ENCODE measurements at places on chromosomes 4 and X.

DNA sequence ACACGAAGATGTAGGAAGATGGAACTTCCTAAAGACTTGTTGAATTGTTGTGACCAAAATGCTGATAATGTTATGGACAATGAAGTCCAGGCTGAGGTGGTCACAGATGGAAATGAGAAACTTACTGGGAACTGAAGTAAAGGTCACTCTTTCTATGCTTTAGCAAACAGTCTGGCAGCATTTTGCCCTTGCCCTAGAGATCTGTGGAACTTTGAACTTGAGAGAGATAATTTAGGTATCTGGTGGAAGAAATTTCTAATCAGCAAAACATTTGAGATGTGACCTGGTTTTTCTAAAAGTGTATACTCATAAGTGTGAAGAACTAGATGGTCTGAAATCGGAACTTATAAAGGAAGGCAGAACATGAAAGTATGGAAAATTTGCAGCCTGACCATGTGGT is 1785.9 kb downstream of the PCDH7 start:
- no peak for DNase-seq

- DNase-seq, result no peak
Observed at GRCh38 chr4:37663552-37663951, 22.6 kb downstream of the RELL1 start.

DNA sequence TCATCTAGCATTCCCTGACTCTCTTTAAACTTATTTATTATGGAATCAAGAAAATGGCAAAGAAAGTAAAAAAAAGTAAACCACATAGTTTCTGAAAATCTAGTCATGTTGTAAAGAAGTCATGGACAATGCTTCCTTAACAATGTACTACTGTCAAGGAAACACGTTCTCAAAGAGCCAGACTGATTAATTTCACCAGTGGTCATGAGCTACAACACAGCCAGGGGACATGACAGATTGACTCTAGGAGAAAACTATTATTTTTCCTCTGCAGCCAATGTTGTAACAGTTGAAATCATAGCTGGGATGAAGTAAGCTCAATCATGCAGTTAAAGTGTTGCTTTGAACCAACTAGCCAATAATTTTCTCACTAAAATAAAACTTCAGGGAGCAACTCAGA is 109.2 kb downstream of the MAPK10 start:
- no peak for DNase-seq

GRCh38 chr4:17232566-17233253 is 279.2 kb downstream of the QDPR start:
- no peak for DNase-seq

DNA sequence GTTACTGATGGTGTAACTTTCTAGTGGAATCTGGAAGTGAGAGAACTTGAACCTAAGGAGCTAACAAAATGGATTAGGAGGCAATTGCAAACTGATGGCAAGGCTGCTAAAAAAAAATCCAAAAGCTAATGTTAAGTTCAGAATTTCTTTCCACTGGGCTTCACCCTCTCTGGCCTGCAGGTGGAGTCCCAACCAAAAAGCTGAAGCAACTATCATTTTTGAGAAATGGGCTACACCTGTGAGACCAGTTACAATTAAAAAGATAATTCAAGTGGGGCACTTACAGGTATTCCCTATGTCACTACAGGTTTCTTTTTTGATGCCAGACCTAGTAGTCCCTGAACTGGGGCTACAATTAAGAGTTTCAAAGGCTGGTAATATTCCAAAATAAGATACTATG is 142.1 kb upstream of the FTHL17 start:
- no peak for DNase-seq

DNA sequence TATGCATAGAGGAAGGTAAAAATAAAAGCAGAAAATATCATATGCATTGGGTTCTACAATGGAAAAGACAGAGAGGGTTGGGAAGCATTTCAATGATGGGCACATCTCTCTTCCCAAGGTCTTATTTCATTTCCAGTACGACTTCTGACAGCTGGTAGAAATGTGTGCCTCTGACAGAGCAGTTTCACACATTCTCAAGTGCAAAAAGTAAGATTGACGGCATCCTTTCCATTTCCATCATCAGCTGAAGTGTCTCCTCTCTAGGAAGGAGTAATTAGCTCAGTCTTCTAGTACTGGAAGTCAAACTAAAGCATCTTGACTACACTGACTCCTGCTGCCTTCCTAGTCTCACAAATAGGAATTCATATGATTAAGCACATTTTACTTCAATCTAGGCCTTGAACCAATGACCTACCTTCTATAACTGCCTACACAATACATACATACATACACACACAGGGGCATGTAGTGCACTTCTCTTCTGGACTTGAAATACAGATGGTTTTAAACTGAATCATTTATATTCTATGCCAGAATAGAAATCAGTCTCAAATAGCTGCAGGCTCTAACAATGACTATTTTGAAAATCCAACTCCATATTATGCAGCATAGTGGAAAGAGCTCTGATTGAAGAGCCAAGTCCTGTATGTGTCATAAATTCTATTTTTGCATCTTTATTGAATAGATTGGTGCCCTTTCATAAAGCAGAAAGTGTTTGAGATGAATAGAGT is 473.4 kb downstream of the INPP4B start:
- DNase-seq, result no peak

GRCh38 chr4:185775792-185776555 is 36.0 kb downstream of the SORBS2 start:
- no peak for DNase-seq

- DNase-seq, result no peak
Observed at GRCh38 chrX:3529466-3530010, 183.1 kb upstream of the MXRA5 start.

GRCh38 chrX:7086384-7086783 is 61.1 kb upstream of the STS start:
- no peak for DNase-seq

- DNase-seq, result no peak
Observed at GRCh38 chr4:86496094-86497080, 97.7 kb upstream of the PTPN13 start.

DNA sequence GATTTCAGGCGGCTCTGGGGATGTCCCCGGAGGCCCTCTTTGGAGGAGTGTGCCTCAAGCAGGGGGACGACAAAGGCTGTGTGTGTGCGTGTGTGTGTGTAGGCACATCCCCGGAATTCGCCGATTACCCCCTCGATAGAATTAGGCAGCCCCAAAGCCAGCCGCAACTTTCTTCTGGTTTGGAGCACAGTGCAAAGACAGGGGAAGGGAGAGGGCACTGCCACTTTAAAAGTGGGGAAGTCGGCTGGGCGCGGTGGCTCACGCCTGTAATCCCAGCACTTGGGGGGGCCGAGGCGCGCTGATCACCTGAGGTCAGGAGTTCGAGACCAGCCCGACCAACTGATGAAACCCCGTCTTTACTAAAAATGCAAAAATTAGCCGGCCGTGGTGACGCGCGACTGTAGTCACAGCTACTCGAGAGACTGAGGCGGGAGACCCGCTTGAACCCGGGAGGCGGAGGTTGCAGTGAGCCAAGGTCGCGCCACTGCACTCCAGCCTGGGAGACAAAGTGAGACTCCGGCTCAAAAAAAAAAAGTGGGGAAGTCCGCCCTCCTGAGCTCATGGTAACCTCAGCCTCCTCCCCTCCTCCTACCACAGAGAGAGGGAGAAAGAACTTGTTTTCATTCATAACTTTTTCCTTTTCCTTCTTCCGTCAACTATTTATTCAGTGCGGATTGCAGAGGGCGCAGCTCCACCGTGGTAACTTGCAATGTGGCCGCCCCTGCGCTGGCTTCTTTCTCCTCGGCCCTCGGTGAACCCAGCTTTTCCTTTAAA is 2.4 kb downstream of the SPRY1 start:
- no peak for DNase-seq

GRCh38 chr4:5752376-5753184 is 41.6 kb downstream of the EVC start:
- DNase-seq, result no peak

DNA sequence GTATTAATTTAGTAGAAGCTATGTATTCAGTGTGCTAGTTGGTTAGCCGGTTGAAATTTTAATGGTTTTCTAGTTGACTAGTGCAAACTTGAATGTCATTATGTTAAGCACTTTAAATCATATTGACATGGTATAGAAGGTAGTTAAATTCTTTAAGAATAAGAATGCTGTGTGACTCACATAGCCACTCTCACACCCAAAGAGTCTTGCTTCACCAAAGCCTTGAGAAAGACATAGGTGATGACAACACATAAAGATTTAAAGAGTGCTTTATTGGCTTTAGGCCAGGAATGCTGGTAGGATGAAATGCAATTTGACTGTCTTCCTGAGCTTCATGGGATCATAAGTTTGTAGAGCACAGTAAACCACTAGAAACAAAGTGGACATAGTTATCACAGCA is 85.3 kb downstream of the DCAF8L2 start:
- DNase-seq, result no peak

GRCh38 chr4:189090174-189090814 is 850.4 kb upstream of the FRG1 start:
- DNase-seq, result no peak

GRCh38 chrX:830532-830931 is 199.9 kb downstream of the SHOX start:
- no peak for DNase-seq

DNA sequence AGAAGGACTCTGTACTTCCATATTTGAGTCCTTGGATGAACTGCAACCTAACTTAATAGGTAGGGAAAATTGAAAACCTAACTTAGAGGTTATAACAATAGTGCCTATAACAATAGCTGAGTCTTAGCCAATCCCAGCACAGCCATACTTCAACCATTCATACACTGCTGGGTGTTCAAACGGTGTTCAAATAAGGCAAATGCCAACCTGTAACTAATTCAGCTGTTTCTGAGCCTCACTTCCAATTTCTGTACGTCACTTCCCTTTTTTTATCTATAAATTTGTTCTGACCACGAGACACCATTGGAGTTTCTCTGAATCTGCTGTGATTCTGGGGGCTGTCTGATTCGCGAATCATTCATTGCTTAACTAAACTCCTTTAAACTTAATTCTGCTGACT is 9.6 kb upstream of the GRSF1 start:
- DNase-seq, result no peak

GRCh38 chr4:71020611-71021010 is 27.2 kb downstream of the DCK start:
- no peak for DNase-seq

DNA sequence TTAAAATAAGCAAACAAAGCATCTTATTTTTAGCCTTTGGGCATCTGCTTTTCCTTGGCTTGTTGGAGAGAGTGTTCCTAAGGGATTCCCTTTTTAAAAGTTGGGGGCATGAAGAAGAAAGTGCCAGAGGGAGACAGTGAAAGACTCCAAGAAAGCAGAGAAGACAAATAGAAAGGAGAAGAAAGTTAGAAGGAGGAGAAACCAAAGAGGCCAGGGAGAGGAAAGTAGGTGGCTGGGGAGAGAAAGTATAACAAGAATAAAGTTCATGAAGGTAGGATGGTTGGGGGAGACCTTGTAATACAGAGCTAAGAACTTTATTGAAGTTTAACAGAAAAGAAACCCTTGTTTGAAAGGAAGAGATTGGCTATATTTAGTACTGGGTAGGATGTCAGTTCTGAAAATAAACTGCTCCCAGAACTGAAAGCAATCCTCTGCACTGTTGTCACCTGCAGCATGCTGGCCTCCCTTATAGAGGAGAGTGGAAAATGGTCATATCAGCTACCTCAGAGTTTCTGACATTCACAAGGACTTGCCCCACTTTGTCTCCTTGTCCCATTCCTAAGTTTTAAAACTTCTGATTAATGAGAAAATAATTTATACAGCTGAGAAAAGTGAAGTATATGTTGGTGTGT is 125.3 kb upstream of the VAMP7 start:
- no peak for DNase-seq

DNA sequence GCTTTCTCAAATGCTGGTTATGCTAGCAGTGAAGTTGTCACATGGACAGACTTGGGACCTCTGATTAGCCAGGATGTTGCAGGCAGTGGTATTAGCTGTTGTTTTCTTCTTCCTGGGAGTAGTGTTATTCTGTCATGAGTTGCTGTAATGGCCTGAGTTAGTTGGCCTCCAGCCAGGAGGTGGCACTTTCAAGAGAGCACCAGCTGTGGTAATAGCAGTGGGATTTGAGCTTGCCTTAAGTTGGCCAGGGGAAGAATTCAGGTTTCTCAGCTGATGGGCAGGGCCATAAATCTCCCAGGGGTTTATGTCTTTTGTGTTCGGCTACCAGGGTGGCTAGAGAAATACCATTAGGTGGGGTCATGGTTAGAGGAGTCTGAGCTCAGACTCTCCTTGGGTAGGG is 132.6 kb downstream of the GLUD2 start:
- DNase-seq, result no peak

GRCh38 chrX:68703846-68704245 is 56.4 kb downstream of the STARD8 start:
- DNase-seq, result no peak

DNA sequence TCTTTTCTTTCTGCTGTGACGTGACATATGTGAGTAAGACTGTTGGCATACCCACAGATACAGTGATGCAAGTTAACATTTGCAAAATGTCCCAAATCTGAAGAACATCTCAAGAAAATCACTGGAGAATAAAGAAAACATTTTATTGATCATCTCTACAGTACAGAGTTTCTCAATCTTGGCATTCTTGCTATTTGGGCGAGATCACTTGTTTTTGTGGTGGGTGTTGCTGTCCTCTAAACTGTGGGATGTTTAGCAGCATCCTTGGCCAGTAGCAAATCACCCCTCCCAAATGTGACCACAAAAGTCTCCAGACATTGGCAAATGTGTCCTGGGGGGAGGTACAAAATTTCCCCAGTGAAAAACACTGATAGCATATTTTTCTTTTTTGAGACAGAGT is 28.8 kb downstream of the AMELX start:
- no peak for DNase-seq

DNA sequence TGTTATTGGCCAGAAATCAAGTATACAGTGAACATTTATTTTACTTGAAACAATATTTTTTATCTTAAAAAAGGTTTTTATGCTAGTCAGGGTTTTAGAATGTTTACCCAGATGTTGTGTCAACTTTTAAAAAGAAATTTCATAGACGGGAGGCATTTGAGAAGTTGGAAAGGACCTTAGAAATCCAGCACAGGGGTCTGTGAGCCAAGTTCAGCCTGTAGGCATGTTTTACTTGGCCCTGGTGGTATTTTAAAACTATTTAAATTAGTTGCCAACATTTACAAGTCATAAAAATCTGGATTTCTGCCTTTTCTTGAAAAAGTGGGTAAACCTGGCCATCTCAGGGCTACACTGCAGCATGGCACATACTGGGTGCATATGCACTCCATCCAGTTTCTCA is 25.5 kb upstream of the FHL1 start:
- DNase-seq, result no peak

GRCh38 chr4:44425614-44426208 is 22.9 kb downstream of the KCTD8 start:
- DNase-seq, result no peak

DNA sequence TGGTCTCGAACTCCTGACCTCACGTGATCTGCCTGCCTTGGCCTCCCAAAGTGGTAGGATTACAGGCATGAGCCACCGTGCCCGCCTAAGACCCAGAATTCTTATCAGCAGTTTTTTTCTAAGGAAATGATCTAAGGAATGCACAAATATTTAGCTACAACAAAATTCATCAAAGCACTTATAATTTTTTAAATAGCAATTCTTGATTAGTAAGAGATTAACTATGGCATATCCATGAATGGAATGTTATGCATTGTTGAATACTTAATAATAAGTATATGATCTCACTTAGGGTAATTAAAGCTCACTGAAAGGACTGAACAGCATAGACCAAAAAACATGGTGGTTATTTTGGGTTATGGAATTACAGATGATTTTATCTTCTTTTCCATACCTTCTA is 18.4 kb downstream of the CENPU start:
- no peak for DNase-seq

GRCh38 chr4:11748164-11748872 is 319.6 kb upstream of the HS3ST1 start:
- no peak for DNase-seq

Measured in esophagus squamous epithelium (tissue), 5 donors.